Left ventricle myocardium inferior (tissue), 1 donor: ENCODE measurements at places on chromosomes 6 and 20. TPM values are rescaled to one million over a fixed set of nuclear protein-coding genes. Genes with fewer than 3 reads are reported as not detected.

Gene NXT1
- total RNA-seq = 7.3 TPM

GRCh38 chr20:5486377-5487054, 169.8 kb upstream of the PROKR2 start:
- no peak for DNase-seq

Gene NOX3
- total RNA-seq = not detected

GRCh38 chr6:42907336-42907735, 8.5 kb upstream of the PTCRA start:
- no peak for DNase-seq

Gene DDX43
- 0.41 TPM for total RNA-seq

Gene SNAP25
- 0.22 TPM for total RNA-seq

- DNase-seq = no peak
Measured at GRCh38 chr6:169221264-169221663, 32.4 kb downstream of the THBS2 start.

Gene PGBD1
- total RNA-seq = 2.4 TPM
